Brain pericyte (primary cell): ENCODE measurements at places on chromosomes 5 and 9.
A peak's percentile ranks its signal among the peaks of the same experiment; 100 is the strongest.

DNA sequence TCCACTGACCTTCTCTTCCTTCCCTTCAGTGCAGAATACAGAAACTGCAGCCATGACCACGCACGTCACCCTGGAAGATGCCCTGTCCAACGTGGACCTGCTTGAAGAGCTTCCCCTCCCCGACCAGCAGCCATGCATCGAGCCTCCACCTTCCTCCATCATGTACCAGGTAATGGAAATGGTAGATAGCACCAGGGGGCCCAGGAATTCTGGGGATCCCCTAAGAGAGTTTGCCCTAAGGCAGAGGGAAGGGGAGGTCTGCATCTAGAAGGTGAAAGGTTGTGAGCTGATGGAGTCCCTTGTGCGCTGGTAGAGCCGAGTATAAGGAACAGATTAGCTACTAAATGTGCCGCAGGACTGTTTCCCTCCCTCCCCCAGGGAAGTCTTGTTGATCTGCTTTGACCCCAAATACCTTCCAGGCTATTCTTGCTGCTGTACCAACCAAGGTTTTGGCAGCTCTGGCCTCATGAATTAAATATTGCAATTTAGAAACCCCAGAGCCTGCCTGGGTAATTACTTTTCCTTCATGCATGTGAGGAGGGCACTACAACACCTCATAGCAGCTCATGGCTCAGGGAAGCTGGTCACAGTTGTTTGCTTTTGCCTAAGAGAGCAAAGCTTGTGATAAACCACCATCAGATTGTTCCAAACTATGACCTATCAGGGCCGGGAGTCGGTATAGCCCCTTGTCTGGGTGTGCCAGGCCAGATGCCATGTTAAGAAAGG is 19.6 kb downstream of the CYFIP2 start:
- DNase-seq, result no peak

- DNase-seq, result no peak
Observed at GRCh38 chr5:164336276-164336675, 830.9 kb downstream of the MAT2B start.

DNA sequence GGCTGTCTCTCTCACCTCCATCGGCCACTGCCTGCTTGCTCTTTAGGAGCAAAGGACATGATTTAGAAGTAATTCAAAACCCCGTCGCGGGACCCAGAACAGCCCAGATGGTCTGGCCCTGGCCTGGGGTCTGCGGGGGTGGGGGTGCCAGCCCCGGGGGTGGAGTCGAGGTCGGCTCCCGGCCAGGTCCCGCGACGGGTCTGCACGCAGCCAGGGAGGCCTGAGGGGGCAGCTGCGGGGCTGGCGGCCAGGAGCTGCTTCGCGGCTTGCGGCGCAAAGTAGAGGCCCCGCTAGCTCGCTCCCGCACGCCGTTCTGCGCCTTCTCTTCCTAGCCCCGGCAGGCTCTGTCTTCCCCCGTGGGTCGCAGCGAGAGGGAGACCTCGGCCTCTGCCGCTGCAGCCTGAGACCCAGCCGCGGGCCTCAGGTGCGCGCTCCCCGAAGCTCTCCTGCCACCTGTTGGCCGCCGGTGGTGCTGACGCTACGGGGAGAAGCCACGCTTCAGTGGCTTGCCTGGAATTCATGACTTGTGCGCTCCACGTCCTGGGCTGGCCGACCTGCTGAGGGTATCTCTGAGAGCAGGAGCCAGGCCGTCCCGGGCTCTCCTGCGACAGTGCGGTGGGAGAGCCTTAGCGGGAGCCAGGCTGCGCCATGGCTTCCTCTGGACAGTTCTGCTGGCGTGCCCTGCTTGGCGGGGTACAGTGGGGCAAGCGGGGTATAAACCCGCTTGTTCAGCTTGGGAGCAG is 157.2 kb upstream of the PITX1 start:
- DNase-seq, result peak; percentile 11

DNA sequence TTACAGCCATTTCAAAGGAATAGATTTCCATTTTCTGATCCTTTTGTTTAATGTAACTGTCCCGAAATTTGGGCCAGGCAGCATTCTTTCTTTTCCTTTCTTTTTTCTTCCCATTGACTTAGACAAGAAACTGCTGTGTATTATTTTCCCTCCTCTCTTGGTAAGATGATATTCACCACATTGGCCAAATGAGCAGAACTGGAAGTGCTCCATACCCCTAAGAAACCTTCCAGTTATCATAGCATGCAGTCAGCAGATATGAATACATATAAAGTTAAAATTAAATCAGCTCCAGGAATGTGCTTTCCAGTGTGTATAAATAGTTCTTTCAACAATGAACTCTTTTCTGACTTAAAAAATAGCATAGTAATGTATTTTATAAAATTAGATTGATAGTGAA is 168.5 kb upstream of the GAS1 start:
- no peak for DNase-seq

- no peak for DNase-seq
Observed at GRCh38 chr9:135485832-135486231, 6.2 kb downstream of the PPP1R26 start.

- no peak for DNase-seq
Observed at GRCh38 chr5:15384581-15384980, 115.4 kb upstream of the FBXL7 start.

- peak; percentile 53 for DNase-seq
Observed at GRCh38 chr5:124262470-124262869, 484.0 kb downstream of the ZNF608 start.

DNA sequence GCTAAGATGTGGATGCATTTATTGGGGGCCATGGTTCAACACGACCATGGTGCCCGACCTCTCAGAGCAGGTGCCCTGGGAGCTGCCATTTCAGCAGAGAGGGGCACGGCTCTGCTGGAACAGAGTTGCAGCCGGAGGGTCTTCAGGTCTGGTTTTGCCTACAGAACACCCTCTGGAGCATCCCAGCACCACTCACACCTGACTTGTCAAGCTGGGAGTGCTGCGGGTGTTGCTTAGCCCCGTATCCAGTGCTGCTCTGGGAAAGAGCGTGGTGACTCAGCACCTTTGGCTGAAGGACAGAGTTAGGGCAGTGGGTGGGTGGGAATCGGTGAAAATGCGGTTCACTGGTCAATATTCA is 36.5 kb upstream of the IRX4 start:
- DNase-seq, result no peak

- DNase-seq, result no peak
Observed at GRCh38 chr5:107553117-107553555, 117.6 kb downstream of the EFNA5 start.

- no peak for DNase-seq
Observed at GRCh38 chr9:116608064-116608463, 79.0 kb upstream of the TRIM32 start.

GRCh38 chr9:15498246-15498995 is 12.3 kb downstream of the PSIP1 start:
- DNase-seq, result no peak

GRCh38 chr9:113005777-113006176 is 6.2 kb downstream of the ZNF883 start:
- DNase-seq, result no peak

DNA sequence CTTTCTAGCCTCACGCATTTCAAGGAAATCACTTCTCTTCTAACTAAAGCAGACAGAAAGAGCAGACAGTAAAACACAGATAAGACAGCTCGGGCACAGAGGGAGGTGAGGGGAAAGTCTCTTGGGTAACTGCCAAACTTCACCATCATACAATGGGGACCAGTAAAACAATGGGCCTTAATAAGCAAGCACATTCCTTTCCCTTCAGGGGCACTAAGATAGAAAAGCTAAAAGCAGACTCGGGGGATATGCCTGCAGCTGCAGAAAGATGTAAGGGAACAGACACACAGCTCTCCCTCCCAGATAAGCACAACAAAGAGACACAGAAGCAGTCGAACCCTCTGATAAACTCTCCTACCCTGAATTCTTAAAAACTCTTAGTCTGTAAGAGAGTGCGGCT is 15.6 kb upstream of the CKS2 start:
- no peak for DNase-seq

DNA sequence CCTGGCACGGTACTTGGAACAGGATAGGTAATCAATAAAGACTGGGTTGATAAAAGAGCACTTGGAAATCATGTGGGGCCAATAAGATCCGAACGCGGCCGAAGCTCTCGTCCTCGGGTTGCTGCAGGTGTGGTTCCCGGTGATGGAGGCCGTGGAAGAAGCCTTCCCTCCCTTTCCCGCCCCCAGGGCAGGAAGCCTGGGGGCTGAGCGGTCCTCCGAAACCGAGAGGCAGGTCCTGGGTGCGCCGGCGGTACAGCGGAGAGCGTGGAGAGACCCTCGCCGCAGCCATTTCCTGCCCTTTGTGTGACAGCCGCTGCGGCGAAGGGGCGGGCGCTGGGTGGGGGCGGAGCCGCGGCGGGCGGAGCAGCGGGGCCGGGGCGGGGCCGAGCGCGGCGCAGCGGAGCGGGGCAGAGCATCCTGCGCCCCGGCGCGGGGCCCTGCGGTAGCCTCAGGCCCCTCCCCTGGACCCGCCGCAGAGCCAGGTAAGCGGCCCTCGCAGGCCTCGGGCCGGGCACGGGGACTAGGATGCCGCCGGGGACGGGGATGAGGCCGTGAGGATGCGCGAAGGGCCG is at the start of gene CYFIP2:
CYFIP2 (plus strand) TSS at position 410 of the 572 bp plus-strand sequence. CDS start 19,239 bp downstream, outside the sequence.
- no peak for DNase-seq

DNA sequence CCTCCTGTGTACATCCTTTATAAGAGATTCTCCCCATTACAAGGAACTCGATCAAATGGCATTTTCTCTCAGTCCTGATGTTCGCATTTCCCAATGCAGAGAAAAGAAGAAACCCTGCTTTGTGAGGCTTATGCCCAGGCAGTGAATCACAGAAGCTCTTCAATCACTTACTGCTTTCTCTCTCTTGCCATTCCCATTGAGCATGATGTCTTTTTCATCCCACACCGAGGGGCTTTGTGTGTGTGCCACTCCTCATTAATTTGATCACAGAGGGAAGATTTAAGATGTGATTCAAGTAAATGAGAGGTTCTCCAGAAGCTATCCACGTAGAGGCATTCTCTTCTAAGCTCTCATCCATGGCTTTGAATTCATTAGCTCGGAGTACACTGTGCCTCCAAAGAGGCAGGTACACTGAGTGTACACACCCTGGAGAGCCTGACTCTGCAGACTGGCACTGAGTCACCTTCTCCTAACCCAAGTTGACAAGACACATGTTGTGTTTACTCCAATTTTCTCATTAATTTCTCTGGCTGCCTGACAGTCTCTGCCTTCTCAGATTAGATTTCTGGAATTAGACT is 45.4 kb downstream of the MFAP3 start:
- DNase-seq, result no peak

- no peak for DNase-seq
Observed at GRCh38 chr5:31096238-31096865, 97.1 kb upstream of the CDH6 start.

- DNase-seq, result no peak
Observed at GRCh38 chr9:90095682-90096081, 490.9 kb downstream of the GADD45G start.

GRCh38 chr5:81290146-81290545 is 11.2 kb upstream of the ZCCHC9 start:
- DNase-seq, result no peak

DNA sequence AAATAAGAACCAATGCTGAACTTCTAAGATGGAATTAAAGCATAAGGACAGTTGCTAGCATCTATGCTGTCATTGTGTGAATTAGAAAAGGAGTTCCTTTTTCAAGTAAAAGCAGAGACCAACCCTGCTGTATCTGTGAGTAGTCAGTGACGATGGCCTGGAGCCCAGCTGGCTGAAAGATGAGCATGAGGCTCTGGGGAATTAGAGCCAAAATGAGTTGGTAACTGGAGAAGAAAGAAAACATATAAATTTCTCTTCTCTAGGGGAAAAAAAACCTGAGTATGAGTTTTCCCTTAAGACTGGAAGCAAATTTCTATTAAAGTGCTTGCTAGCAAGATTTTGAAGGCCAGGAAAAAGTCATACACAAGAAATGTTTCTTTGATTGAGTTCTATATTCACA is 1.6 kb upstream of the SPZ1 start:
- DNase-seq, result peak; percentile 47

DNA sequence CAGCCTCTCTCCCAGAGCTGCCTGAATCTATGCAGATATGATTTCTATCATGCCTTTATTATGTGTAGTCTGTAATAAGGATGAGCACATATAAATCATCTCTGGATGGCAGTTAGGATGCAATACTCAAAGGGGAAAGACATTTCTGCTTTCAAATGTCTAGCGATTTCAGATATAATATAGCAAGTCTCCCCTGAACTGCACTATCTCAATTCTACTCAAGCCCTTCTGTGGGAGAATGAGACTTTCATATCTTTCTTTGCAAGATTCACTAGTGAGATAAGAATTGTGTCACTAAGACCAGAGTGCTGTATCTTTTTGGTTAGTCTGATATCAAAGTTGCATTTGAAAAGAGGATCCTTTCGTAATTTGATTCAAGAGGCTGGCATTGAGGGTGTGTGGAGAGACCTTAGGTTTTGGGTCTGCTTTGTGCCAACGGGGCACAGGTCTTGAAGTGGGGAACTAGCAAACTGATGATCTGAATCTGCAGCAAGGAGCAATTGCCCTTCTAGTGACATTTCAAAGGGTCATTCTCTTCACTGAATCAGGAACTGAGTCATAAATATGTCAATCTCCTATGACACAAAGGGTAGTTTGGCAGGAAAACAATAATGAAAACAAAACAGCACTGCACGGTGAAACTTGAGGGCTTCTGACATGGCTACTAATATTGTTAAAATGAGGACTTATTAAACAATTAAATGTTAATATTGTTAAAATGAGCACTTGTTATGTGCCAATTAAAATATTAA is 305.5 kb upstream of the CLINT1 start:
- no peak for DNase-seq
